Tibial nerve (tissue), 4 donors: ENCODE measurements at places on chromosomes 11 and 22. TPM values are rescaled to one million over a fixed set of nuclear protein-coding genes. Genes with fewer than 3 reads are reported as not detected.

Gene TREH
- total RNA-seq: not detected

Gene ADORA2A
- total RNA-seq: 2.6 TPM

GRCh38 chr11:40597546-40598113 lies 861.8 kb downstream of the LRRC4C start:
- DNase-seq: no peak

Gene BRMS1
- 31.0 TPM for total RNA-seq

DNA sequence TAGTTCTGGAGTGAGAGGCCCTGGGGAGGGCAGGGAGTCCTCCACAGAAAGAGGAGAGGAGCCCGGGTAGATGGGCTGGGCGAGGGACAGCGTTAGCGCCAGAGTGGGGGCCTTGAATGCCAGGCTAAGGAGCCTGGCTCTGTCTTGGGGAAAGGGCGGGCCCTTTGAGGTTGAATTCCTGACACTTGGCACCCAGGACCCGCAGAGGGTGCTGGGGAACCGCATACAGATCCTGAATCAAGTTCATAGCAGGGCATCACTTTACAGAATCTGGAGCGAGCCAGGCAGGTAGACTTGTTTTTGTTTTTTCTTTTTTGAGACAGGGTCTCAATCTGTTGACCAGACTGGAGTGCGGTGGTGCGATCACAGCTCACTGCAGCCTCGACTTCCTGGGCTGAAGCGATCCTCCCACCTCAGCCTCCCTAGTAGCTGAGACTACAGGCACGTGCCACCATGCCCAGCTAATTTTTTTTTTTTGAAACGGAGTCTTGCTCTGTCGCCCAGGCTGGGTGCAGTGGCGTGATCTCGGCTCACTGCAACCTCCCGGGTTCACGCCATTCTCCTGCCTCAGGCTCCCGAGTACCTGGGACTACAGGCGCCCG lies 6.1 kb downstream of the CARNS1 start:
- DNase-seq: no peak

Gene STT3A
- total RNA-seq: 172 TPM

DNA sequence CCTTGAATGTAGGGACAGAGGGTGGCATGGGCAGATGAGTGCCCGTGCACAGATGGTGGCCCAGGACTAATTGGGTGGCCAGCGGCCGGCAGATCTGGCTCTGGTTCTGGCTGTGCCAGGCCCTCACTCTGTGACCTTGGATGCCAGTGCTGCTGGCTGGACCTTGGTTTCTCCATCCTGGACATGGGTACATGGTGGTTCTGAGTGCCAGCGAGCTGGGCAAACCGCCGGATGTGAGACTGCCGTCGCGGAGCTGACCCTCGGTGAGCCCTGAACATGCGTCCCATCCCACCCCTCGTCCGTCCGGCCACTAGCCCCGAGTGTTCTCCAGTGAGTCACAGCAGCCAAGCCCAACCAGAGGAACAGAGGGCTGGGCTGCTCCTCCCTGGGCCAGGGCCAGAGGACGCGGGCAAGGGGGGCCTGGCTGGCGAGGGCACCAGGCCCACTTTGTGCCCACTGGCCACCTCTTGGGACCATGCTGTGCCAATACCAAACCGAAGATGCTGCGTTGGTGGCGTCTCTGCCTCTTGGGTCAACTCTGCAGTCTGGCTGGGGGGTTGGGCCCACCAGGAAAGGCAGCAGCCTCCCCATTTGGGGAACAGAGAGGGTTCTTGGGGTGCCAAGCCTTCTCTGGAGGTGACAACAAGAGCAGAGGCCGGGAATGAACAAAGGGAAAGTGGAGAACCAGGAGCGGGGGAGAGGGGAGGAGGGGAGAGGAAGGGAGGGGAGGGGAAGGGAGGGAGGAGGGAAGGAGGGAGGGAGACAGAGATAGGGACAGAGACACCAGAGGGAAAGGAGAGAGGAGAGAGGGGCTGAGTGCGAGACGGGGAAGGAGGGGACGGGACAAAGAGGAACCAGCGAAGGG lies 10.7 kb downstream of the LSP1 start:
- DNase-seq: peak; percentile 79

DNA sequence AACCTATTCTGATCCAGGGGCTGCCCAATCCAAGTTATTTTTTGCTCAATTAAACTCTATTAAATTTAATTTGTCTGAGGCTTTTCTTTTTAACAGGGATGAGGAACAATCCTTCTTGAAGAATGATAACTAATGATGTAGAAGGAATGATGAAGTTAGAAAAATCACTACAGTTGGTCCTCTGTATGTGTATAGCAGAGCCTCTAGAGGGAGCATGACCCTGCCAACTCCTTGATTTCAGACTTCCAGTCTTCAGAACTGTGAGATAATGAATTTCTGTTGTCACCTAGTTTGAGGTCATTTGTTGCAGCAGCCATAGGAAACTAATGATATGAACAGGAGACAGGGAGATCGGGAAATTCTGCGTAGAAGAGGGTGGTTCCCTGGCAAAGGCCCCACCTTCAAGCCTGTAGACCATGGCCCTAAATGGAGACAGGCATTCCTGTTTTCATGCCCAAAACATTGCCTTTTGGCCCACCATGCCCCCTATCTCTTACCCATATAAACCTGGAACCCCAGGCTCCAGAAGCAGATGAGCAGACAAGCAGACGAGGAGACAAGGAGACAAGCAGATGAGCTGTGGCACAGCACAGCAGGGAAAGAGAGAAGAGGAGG lies 7.7 kb upstream of the QSER1 start:
- no peak for DNase-seq

- DNase-seq: no peak
Observed at GRCh38 chr11:70068950-70069349, 9.2 kb upstream of the ANO1 start.

Gene HIC2
- total RNA-seq: 6.1 TPM

DNA sequence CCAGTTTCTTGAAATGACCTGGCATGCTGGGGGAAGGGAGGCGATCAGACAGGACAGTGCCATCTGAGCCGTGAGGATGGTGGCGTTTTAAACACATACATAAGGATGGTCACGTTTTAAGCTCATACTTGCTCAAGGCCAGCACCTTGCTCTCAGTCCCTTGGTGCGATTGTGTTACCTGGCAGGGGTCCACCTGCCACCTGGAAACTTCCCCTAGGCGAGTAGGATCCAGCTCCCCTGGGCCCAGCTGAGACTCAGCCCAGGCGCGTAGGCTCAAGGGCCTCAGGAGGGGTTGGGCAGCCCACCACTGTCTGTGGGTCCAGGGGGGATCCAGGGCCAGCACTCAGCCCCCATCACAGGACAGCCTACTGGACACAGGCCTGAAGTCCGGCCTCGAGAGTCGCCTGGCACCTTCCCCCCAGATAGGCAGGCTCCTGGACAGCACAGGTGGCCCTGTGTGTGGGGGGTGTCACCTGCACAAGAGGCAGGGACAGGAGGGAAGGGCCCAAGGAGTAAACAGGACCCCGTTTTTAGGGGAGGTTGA lies 185.8 kb downstream of the BRD1 start:
- DNase-seq: no peak

- DNase-seq: no peak
Observed at GRCh38 chr22:36806835-36807234, 10.0 kb downstream of the PVALB start.

GRCh38 chr22:38872172-38872830 lies at the start of gene CBX6:
Gene CBX6 (minus strand): TSS chr22:38872216. CDS start chr22:38872190, 26 bp downstream.
- peak; percentile 96 for DNase-seq

Gene OR52A1
- total RNA-seq: not detected

DNA sequence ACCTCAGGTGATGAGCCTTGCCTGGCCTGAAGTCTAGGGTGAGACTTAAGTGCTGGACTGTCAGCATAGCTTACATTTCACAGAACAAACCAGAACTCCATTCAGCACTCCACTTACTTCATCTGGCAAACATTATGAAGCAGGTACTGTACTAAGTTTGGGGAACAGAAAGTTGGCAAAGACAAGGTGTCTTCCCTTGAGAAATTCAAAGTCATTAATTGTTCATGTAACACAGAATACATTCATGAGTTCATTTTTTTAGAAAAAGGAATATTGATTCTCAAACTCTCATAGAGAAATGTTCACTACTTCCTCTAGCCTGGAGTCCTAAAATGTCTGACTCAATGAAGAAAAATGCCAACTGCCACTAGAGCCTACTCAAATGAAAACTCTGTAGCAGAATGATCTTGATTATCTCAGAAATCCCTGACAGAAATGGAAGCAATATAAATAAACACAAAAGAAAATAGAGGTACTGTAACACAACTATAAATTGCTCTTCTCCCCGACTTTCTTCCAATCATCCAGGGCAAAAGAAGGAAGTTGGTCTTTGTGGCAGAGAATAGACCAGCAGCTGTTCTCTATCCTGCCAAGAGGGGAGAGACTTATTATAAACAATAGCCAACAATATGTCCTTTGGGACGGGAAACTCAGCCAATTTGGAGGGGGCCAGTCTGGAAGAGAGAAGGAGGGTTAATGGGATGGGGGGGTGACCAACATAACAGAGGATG lies 129.2 kb upstream of the MTMR2 start:
- DNase-seq: no peak

- DNase-seq: no peak
Observed at GRCh38 chr11:64764040-64764611, 4.4 kb upstream of the PYGM start.

DNA sequence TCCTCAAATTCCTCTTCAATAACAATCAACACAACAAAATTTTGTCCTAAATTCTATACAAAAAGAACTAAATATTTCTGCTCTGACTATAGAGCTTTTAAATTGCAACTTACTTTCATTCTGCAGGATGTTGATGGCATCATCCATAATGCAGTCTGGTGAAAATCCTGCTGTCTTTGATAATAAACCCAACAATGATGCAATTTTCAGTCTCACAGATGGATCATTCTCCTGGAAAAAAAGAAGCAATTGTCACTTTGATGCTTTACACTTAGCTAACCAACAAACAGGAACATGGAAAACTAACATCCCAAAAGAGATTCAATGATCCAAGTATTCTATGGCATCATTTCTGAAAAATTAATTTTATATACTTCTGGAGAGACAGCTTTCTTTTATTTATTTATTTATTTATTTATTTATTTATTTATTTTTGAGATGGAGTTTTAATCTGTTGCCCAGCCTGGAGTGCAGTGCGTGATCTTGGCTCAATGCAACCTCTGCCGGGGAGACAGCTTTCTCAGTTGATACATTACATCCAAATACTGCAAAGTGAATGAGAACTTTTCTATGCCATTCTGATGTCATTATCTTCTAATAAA lies 13.0 kb downstream of the INTS4 start:
- no peak for DNase-seq

GRCh38 chr11:10265936-10266335 lies 28.1 kb downstream of the SBF2 start:
- DNase-seq: no peak

DNA sequence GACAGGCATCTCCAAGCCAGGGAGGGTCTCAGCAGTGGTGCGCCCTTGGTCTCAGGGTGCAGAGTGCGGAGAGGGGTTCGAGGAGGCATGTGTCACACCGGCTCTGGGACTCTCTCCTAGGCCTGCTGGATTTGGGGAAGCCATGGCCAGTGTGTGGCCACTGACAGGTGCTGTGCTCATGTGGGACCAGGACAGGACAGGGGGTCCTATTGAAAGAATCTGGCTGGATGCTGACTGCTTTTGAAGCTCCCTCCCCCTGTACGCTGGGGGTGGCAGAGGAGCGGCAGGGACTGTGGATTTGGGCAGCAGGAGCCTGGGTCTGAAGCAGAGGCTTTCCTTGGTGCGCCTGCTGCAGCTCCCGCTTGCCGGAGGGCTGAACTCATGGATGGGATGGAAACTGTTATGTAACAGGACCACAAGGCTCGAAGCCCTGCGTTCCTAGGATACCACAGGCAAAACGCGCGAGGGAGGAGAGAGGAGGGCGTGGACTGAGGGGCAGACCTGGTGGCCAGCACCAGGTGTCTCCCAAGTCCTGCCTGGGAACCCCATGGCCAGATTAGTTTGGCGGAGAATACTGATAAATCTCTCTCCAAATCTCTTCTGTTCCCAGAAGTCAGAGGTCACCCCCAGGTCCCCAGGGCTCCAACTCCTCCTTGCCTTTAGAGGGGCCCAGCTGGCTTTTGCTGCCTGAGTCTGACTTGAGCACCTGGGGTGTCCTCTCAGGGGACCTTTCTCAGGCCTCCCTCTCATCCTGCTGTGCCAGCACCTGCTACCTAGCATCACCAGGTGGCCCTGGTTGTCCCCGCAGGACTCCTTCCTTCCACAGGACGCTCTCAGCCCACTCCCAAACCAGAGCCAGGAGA lies 13.8 kb upstream of the TEF start:
- peak; percentile 52 for DNase-seq

Gene DEFB131B
- total RNA-seq: not detected

Gene HSPB2
- 1.4 TPM for total RNA-seq

DNA sequence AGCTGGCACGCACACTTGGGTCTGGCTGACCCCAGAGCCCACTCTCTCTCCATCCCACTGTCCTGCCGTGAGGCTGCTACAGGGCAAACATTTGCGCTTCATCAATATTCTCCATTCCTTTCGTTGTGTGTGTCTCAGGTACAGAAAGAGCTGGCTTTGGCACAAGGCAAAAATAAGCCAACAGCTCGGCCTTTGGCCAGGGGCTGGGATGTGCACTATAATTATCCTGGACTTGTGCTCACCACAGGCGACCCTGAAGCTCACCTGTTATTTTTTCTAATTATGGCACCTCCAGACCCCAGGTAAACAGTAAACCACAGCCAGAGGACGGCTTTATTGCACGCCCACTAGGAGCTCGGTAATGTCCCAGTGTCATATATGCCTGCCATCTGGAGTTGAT lies 10.9 kb downstream of the ZMAT5 start:
- DNase-seq: no peak

DNA sequence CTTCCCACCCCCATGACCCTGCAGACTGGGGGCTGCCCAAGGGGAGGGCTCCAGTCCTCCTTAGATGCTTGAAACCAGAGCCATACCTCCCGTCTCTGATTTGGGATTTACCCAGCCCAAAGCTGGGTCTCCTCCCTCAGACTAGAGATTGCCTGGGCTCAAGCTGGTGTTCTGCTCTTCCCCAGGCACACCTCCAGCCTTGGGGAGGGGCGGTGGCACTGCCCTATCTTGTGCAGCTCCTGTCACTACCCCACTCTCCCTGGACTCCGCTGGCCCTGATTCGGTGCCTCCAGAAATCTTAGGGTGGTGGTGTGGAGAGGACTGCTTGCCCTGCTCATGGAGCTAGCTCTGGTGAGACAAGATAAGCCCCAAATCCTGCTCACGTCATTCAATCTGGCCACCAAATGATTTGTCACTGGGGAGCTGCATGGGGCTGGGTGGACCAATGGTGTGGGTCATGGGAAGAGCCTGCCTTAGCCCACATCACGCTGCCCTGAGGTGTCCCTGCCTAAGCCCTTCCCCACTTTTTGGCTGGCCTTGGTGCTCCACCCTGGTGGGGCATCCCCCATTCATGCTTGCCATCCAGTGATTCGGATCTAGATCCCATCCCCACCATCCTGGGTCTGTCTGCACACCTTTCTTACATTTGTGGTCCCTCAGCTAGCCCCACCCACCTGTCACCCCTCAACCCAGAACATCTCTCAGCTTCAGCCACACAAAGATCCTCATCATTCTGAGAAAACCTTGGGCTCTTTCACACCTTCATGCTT lies 87.7 kb downstream of the PDE2A start:
- no peak for DNase-seq
